ENCODE measurements at places on chromosomes 3 and 15.

DNA sequence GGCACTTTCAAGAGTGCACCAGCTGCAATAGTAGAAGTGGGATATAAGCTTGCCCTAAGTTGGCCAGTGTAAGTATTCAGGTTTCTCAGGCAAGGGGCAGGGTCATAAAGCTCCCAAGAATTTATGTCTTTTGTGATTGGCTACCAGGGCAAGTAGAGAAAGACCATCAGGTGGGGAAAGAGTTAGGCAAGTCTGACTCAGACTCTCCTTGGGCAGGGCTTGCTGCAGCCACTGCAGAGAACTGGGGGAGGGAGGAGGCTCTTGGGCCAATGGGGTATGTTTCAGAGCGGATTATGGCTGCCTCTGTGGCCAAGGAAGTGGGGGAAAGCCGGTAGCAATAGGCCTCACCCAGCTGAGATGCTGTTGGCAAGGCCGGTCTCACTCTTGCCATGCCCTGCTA, 44.6 kb upstream of the SLC25A36 start:
- no peak for DNase-seq

DNA sequence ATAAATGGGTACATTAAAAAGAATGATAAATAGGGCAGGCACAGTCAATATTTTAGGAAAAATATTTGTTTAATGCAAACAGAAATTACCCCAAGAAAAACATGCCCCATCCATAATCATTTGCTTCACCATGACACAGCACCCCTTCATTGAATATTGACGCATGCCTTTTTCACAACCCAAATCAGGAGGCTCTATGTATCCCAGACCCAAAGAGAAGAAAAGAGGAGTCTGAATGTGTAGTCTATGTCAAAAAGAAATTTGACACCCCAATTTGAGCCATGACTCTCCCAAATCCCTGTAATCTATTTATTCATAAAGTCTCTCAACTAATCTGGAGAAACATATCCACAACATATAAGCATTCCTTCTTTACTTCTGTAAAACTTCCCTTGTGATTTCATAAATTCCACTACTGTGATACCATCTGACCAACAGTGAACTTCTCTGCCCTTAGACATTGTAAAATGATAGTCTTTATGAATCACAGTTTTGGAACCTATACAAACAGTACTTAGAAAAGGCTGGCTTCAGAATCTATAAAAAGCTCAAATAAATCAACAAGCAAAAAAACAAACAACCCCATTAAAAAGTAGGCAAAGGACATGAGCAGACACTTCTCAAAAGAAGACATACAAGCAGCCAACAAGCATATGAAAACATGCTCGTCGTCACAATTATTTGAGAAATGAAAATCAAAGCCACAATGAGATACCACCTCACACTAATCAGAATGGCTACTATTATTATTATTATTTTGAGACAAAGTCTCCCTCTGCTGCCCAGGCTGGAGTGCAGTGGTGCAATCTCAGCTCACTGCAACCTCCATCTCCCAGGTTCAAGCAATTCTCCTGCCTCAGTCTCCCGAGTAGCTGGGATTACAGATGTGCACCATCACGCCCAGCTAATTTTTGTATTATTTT, 53.4 kb upstream of the XRN1 start:
- DNase-seq: no peak

GRCh38 chr15:36506733-36507356, 72.6 kb upstream of the CDIN1 start:
- peak; percentile 48 for DNase-seq

DNA sequence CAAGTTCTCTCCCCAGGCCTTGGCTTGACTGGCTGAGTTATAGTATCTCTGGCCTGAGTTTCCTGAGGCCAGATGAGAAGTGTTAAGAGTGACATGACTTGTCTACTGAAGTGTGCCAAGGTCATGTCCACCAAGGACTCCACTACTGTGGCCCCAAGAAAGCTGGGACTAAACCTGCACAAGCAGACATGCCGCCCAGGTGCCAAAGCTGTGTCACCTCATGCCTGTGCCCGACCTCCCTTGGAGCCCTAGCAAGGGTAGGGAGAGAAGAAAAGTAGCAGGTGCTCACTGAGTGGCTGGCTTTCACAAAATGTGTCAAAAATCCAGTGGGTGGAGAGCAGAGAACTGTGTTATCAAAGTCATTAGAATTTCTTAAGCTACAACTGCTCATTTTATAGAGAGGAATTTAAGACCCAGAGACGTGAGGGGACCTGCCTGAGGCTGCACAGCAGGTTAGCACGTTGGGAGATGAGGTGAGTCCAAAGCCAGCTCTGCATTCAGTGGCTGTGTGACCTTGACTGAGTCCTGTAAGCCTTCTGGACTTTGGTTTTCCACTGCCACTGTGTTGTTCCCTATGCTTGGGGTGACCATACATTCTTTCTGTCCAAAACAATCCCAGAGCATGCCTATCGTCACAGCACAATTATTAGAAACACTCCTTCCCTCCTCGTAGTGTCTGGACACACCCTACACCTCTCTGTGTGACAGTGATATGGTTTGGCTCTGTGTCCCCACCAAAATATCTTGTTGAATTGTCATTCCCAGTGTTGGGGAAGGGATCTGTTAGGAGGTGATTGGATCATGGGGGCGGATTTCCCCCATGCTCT, 5.0 kb upstream of the LYSMD4 start:
- no peak for DNase-seq

DNA sequence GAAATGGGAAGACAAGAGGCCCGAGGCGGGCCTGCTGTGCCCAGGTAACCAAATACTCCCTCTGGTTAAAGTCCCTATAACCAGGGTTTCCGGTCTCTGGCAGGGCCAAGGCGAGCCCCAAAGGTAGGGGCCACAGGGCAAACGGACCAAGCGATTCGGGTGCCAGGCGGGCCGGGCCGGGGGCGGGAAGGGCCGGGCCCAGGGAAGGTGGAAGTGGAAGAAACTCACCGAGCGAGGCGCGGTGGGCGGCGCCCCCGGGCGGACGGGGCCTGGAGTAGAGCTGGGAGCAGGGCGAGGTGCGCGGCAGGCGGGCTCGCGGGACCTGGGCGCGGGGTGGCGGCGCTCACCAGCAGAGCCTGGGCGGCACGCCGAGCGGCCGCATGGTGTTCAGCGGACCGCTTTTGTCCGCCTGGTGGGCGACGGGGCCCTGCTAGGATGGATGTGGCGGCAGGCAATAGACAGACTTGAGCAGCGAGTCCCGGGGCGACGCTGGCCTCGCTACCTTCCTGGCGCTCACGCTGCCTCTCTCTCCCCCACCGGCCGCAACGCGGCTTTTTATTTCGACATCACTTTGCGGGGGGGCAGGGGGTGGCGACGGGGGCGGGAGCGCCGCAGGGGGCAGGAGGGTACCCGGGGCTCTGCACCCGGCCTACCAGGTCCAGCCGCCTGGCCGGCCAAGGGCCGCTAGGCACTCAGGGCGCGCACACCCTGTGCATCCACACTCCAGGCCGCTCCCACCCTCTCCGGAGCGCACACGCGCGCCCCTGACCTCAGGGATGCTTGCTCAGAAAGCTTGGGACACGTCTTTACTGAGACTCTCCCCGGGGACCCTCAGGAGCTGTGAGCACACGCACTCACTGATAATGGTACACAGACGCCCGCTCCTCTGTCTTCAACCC, at the start of gene GATA2:
GATA2 (minus strand) TSS at position 531 of the 899 bp plus-strand sequence. CDS start 6,170 bp downstream, outside the sequence.
- DNase-seq: peak; percentile 51

- no peak for DNase-seq
Observed at GRCh38 chr3:131474115-131474514, 28.7 kb downstream of the MRPL3 start.

DNA sequence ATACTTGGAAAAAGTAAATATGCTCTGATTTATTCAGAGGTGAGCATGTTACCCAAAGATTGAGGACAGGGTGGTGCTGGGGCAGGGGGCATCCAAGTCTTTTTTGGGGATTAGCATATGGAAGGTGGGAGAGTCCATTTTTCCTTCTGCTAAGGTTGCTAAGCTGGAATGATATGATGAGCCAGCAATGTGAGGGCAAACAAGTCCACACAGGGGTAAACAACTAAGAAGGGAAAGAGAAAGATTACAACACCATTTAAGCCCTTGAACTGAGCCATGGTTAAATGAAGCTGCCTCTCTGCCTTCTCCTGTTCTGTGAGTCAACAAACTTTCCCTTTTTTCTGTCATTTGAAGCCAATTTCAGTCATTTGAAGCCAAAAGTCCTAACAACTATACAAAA, 89.0 kb downstream of the RPL22L1 start:
- no peak for DNase-seq

GRCh38 chr3:5232570-5232969, 45.1 kb downstream of the EDEM1 start:
- DNase-seq: no peak

- DNase-seq: no peak
Observed at GRCh38 chr3:15958692-15959433, 161.1 kb upstream of the ANKRD28 start.

- DNase-seq: no peak
Observed at GRCh38 chr15:67882487-67883233, 42.8 kb upstream of the RNU6-1 start.

DNA sequence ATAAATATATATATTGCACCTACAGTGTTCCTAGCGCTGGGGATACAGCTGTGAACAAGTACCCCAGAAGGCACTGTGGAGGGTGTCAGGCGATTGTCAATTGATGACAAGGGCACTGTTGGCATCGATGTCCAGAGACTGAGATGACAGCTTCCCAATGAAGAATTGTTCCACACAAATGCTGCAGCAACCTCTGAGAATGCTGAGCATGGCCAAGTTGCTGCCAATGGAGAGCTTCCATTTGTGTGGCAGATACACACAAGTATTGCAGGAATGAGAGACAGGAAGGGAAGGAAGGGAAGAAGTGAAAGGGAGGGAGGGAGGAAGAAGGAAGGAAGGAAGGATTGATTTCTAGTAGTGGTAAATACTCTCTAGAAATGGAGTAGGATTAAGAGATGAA, 21.9 kb downstream of the LRTM1 start:
- DNase-seq: no peak

DNA sequence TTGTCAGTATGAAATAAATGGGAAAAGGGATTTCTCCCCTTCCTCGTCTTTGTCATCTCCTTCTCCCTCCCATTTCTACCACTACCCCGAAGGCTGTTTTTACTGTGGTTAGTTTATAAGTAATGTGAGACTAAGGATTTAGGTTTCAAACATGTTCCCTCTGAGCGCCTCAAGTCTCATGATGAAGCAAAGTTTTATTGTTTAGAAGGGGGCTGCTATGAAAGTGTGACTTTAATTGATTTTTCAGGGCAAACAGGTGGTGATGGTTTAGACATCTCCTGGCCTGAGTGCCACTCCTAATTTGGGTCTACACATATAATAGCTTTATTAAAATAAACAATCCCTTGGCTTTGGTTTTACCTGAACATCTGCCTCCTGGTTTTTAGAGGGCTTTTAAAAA, 185.5 kb downstream of the MCTP2 start:
- DNase-seq: no peak

DNA sequence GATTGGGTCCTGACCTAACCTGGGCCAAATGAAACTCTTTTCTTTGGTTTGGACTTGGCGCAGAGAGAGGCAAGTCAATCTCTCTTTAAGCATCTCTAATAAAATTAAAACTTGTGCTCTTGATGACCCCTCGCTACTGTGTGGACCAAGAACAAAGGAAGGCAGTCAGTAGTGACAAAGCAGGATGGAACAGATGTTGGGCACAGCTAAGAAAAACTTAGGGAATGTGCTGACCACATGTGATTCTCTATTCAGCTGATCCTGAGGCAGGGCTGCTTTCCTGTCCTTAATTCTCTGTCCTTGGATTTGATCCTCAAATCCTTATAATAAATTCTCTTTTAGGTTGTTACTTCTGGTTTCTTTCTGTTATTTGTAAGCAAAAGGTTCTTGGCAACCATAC, 259.9 kb downstream of the ZIC1 start:
- no peak for DNase-seq

- DNase-seq: no peak
Observed at GRCh38 chr3:193771011-193771652, 178.1 kb downstream of the OPA1 start.

All from NCI-H526 treated with DMSO at 0.1 percent for 48 hours (cell line).